ENCODE measurements at places on chromosomes 6 and 20.
A peak's percentile ranks its signal among the peaks of the same experiment; 100 is the strongest.

DNA sequence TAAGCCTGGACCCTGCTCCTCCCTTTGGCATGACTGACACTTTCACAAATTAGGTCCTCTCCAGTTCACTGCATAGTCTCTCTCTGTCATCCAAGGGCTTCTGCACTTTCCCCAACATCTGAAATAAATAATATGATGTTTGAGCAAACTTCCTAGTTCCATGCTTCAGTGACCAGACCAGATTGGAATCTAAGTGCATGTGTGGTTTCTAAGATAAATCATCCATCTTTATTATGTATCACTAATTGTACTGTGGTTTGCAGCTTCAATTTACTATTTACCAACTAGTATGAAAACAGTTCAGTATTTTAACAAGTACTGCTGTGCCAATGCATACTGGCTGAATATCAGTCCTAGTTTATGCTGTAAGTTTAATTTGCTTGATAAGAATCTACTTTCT, 18.7 kb downstream of the SESN1 start:
- peak; percentile 73 for DNase-seq

- no peak for DNase-seq
Observed at GRCh38 chr6:29730575-29731126, 7.4 kb downstream of the HLA-F start.

DNA sequence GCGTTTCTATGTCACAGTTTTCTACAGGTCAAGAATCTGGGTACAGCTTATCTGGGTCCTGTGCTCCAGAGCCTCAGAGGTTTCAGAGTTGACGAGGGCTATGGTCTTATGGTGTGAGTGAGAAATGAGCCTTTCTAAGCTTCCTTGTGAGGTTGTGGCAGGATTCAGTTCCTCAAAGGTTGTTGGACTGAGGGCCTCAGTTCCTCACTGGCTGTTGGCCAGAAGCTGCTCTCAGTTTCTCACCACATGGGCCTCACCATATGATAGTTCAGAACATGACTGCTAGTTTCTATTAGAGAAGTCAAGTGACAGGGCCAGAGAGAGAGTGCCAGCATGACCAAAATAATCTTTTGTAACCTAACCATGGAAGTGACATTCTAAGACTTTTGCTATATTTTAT, 96.1 kb downstream of the NUS1 start:
- no peak for DNase-seq

GRCh38 chr20:54133434-54134427, 40.1 kb downstream of the CYP24A1 start:
- no peak for DNase-seq

- no peak for DNase-seq
Observed at GRCh38 chr20:46407671-46407996, 1.2 kb upstream of the ELMO2 start.

GRCh38 chr20:45090481-45090880, 10.4 kb downstream of the KCNS1 start:
- no peak for DNase-seq
